ENCODE measurements at places on chromosomes 7 and 10.

DNA sequence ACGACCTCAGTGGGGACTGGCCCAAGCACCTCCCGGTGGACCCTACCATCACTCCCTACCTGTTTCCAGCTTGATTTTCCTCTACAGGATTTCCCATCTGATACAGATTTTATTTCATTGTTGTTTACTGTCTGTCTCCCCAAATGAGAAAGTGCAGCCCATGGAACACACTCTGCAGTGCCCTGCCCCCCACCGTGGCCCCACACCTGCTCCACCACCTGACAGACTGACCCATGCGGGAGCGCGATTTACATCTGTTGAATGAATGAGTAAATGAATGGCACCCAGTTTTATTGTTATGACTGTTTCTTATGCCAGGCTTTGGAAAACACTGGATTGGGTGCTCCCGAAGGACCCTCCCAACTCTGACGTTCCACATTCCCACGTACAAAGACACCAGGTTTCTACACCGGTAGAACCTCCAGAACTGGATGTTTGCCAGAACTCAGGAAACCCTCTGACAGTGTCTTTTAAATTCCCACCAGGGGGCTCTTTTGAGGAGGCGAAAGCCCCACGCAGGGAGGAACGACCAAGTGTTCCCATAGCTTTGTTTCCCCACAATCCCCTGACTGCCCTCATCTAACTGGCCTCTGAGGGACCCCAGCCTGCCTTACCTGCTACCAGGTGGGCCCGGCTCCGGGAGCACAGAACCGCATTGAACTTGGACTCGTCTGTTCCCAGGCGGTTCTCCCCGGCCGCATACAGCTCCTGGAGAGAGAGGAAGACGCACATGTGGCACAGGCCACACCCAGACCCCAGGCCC lies 29.0 kb downstream of the PLAC9 start:
- DNase-seq = no peak

DNA sequence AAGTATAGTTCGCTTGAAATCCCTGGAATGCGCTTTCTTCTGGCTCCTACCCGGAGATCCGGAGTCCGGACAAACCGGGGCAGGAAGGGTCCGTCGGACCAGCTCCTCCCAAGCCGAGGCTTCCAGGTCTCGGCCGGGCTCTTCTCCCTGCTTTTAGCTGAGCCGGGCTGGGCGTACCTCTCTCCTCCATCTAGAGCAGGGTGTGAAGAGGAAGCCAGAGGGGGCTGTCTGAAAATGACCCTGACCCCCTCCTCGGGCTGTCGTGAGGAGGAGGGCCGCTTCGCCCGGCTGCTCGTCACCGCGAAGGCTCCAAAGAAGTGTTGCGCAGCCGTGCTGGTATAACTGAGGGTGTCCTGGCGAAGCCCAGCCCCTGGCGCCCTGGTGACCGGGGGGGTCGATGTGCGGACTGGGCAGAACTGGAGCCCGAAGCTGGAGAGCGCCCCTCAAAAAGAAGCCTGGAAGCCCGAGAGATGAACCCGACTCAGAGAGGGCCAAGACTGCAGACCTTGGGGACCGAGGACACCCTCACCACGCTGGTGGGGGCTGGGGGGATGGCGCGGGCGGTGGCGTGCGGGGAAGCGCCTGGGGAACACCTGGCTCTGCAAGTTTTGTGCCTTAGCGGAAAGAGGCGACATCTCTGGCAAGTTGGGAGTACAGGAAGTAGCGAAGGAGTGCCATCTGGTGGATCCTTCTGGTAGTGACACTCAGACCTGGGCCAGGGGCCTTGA lies 5.7 kb downstream of the KAZALD1 start:
- DNase-seq = peak; percentile 60

DNA sequence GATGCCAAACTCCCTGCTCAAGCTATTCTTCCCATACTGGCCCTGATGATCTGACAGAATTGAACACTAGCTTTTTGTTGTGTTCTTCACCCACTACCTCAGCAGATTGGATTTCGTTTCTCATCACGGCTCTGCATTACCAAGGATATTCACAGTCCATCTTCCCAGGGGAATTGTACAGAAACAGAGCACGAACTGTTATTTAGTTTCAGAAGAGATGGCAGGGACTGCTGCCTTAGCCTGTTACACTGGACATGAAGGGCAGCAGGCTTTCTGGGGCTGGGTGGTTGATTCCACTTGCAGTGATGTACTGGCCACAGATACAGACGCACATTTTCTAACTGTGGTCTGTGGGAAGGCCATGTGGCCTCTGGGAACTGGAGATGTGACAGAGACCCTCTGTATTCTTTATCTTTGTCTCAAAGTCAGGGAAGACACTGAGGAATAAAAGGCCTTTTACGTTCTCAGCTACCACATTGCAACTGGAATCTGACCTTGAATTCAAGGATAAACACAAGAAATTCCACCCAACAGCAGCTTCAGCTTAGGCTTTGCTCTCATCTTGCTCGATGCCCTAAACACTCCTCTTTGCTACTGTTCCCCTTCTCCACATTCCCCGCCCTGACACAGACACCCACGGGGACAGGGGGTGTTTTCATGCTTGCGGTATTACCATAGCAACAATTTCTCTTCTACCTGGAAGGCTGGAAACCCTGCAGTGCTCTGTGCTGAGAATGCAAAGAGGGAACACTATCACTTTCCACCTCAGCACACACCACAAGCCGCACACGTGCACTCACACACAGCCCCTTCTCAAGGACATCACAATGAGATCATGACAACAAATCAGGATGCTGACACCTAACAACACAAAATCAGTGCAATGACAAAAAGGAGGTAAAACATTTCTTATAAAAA lies 81.7 kb downstream of the RNF216 start:
- peak; percentile 49 for DNase-seq

- no peak for DNase-seq
Measured at GRCh38 chr10:35896001-35896400, 253.9 kb upstream of the FZD8 start.

- no peak for DNase-seq
Measured at GRCh38 chr10:68876246-68877138, 24.6 kb upstream of the DDX50 start.

All from activated T-helper 1 cell treated with anti-CD3 and anti-CD28 coated beads, Interleukin-2, amount 50 U/mL, for 16 hours (primary cell).